ENCODE measurements at places on chromosomes 12 and 14.

DNA sequence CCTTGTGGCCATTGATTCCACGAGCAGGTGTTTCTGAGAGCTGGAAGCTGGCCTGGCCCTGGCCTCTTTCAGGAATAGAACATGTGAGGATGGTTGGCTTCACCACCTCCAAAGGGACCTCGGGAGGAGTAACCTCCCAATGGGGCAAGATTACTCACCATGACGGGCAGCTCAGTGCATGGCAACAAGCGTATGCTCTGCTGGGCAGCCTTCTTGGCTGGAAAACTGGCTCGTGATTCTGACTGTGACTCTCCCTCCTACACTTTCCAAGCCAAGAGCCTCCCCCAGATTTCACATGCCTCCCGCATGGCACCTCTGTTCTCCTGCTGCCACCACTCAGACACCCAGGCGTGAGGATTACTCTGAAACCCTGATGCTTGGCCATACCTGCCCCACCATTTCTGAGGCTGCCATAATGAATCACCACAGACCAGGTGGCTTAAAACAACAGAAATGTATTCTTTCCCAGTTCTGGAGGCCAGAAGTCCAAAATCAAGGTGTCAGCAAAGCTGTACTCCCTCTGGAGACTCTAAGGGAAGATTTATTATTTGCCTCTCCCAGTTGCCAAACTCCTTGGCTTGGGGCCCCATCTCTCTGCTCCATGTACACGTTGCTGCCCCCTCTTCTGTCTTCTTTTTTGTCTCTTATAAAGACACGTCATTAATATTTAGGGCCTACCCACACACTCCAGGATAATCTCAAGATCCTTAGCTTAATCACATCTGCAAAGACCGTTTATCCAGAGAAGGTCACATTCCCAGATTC, 215.9 kb downstream of the CHST11 start:
- peak; percentile 24 for DNase-seq

- no peak for DNase-seq
Observed at GRCh38 chr12:6295094-6295811, 15.2 kb upstream of the PLEKHG6 start.

DNA sequence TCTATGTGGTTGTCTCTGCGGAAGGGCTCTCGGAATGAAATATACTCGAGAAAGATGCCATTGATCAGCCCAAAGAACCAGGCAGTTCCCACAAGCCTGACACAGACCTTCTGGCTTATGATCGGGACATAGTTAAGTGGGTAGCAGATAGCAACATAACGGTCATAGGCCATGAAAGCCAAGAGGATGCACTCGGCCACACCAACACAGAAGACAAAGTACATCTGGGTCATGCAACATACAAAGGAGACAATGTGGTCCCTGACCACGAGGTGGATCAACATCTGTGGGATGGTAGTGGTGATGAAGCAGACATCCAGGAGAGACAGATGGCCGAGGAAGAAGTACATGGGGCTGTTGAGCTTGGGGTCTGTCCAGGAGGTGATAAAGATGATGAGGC, 326 bp downstream of the OR10AD1 start:
- no peak for DNase-seq

DNA sequence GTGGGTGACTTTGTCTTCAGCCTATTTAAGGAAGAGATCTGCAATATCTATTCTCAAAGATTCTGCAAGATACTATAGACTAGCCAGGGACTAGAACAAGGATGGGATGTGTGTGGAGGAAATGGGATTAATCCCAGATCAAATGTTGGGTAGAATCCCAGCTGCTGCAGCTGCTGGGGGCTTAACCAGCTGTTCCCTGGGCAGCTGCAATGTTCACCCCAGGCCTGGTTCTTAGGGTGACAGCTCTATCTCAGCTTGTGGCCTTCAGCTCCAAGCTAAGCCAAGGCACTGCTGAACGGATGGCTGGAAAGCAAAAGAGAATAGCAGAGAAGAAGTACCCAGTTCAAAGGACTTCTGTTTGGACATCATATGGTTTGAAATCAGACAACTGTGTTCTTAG, 10.0 kb upstream of the RHEBL1 start:
- no peak for DNase-seq

GRCh38 chr14:69675877-69676416, 64.6 kb downstream of the SUSD6 start:
- no peak for DNase-seq

DNA sequence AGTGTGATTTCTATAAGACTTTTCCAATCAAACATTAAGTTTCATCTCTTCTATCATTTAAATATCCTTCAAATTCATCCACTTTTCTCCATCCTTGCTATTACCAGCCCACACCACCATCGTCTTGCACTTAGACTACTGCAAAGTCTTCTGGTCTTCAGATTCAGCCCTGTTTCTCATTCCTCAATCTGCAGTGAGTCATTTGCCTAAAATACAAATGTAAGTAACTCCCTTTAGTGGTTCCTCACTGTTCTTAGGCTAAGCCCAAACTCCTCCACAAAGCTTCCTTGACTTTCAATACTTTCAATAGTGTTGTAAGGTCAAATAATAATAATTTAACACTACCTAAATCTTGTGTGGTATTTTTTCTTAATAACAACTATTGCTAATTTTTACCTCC, 83.3 kb downstream of the PLEKHG7 start:
- no peak for DNase-seq

- DNase-seq: no peak
Observed at GRCh38 chr12:52022841-52023181, 16.1 kb downstream of the TAMALIN start.

DNA sequence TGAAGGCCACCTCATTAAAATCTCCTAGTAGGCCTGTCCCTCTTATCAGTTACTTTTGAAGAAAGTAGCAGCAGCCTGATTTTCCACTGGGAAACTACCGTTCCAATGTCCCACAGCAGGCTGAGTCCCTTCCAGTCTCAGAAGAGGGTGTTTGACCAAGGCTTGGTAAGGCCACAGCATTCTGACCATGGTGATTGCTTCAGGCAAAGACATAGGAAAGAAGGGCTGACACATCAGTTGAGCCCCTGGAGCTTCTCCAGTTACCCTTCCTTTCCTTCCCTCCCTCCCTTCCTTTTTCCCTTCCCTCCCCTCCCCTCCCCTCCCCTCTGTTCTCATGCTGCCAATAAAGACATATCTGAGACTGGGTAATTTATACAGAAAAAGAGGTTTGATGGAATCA, 234.3 kb upstream of the NOS1 start:
- no peak for DNase-seq

GRCh38 chr12:84685379-84685778, 227.2 kb downstream of the SLC6A15 start:
- DNase-seq: no peak
